ENCODE measurements at places on chromosomes 1 and 21.

- DNase-seq: no peak
Measured at GRCh38 chr1:223631473-223631872, 34.0 kb downstream of the CAPN8 start.

GRCh38 chr1:243850202-243850451 is at the start of gene AKT3:
TSS of gene AKT3 (minus strand) at chr1:243850243. CDS start at chr1:243843170, 7,073 bp downstream.
- DNase-seq: no peak

DNA sequence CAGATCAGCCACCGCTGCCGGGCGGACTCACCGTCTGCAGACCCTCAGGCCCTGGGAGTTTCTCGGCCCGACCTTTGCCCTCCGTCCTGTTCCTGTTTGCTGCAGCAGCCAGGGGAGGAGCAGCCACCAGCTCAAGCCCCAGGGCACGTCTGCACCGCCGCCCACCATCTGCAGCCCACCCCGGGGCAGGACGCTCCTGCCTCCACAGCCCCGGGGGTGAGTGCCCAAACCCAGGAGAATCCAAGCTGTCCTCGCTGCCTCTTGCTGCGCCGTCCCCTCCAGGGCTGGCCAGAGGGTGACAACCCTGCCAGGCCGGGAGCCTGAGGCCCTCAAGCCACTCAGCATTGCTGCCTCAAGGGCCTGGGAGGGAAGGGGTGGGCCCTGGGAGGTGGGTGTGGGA is 1.2 kb upstream of the SLC25A34 start:
- no peak for DNase-seq

GRCh38 chr1:145889722-145890121 is 4.1 kb upstream of the ANKRD35 start:
- no peak for DNase-seq

DNA sequence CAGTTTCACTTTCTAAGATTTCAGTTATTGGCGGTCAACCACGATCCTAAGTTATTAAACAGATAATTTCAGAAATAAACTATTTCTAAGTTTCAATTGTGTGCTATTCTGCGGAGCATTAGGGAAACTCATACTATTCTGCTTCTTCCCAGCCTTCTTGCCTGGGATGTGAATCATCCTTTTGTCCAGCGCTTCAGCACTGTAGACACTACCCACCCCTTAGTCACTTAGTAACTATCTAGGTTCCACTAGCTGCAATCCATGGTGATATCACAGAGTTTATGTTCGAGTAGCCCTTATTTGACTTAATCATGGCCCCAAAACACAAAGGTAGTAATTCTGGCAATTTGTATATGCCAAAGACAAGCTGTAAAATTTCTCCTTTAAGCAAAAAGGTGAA is 279.9 kb upstream of the ADAMTS5 start:
- DNase-seq: no peak

DNA sequence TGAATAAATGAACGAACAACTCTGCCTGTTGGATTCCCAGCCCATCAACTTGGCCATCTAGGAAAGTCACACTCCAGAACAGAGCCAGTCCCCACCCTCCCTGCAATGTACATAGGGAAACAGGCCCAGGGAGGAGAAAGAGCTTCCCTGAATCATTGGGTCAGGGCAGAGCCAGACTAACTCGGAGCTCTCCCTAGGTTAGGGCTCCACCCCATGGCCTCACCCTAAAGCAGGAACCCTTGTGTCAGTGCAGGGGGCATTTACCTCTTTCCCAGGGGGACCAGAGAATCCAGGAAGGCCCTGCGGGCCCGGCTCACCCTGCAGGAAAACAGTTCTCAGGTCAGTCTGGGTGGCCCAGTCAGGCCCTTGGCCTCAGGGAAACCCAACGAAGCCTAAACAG is 11.6 kb downstream of the COL9A2 start:
- DNase-seq: no peak

- DNase-seq: peak; percentile 91
Measured at GRCh38 chr1:156500793-156501506, 375 bp upstream of the MEF2D start.

GRCh38 chr1:111256988-111257658 is 29.6 kb downstream of the CHI3L2 start:
- DNase-seq: no peak

DNA sequence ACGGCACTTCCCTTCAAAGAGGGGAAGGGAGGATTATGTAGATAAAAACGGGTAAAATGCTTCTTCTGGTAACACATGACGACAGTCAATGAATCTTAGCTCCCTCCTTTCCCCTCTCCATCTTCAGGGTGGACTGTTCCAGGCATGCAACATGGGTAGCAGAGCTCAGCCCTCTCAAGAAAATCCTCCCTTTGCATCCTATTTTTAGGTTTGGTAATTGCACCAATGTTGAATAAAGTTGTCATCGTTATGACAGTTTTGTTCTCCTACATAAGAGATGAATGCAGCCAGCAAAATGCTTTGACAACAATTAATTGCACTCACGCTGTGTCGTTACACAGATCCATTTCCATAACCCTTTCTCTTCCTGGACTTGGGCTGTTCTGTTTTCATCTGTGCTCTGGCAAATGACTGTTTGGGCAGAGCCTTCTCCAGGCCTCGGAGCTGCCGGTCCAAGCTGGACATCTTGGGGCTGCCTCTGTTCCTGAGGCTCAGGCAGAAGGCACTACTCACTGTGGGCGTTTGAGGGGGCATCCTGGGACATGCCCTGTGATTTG is 127.6 kb downstream of the CNIH3 start:
- DNase-seq: no peak

DNA sequence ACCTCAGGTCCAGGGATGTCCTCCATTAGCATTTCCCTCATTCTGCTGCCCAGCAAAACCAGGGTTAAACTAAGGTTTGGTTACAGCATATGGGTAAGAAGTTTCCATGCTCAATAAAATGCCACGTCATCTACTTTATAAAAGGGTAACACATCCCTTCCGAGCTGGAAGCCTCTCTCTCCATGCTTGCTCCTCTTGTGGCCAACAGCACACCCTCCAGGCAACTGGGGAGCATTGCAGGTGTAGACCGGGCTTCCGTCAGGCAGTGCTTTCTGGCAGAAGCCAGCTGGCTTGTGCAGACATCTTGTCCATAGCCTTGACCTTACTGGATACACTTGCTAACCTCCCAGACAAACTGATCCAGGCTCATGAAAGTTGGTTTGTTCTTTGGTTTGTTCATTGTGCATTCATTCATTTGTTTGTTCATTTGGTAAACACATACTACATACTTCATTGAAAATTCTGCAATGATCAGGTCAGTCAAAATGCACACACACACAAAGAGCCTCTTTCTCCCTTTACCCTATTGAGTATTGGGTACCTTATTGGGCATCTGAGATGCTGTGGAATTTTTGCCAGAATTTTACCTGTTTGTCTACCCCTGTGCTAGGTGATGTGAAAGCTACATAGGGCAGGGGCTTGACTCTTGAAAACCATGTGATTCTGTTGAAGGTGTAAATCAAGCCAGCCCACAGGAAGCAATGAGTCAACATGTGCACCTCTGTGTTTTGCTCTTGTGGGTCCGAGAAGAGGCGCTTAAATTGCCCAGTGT is 422.8 kb downstream of the CAMTA1 start:
- no peak for DNase-seq
